SK-MEL-5 (cell line): ENCODE measurements at places on chromosomes 2 and 18. TPM values are rescaled to one million over a fixed set of nuclear protein-coding genes. Genes with fewer than 3 reads are reported as not detected.

DNA sequence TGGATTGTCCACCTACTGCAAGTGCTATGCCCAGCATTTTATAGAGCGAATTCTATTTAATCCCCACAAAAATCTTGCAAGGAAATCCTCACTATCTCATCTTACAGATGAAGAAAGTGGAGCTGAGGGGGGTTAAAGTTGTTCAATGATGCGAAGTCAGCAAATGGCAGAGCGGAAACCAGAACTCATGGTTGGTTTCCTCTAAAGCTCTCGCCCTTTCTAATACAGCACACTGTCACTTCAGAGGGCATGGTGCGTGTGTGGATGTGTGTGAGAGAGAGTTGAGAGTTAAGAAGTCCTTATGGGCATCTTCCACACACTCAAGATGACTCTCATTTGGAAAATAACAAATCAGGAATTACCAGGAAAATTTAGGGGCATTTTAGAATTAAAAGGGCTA is 78.4 kb downstream of the TGFA start:
- no peak for DNase-seq

DNA sequence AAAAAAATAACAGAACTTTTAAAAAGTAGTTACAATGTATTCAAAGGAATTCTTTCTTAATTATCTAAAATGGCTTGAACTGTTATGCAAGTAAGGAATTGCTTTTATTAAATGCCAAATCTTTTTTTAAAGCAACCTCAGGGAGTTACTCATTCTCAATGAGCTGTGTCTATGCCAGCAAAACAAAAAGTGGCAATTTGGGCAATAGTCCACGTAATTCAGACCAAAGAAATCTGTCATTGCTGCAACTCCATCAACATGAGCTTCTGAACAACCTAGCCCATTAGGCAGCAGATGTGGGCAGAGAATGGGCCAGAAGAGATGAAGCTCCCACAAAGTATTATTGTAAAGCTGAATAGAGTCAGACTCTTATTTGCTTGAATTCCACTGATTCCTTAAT is 118.4 kb downstream of the ALK start:
- no peak for DNase-seq

GRCh38 chr2:150133623-150134022 is 353.8 kb downstream of the RND3 start:
- DNase-seq, result peak; percentile 60

DNA sequence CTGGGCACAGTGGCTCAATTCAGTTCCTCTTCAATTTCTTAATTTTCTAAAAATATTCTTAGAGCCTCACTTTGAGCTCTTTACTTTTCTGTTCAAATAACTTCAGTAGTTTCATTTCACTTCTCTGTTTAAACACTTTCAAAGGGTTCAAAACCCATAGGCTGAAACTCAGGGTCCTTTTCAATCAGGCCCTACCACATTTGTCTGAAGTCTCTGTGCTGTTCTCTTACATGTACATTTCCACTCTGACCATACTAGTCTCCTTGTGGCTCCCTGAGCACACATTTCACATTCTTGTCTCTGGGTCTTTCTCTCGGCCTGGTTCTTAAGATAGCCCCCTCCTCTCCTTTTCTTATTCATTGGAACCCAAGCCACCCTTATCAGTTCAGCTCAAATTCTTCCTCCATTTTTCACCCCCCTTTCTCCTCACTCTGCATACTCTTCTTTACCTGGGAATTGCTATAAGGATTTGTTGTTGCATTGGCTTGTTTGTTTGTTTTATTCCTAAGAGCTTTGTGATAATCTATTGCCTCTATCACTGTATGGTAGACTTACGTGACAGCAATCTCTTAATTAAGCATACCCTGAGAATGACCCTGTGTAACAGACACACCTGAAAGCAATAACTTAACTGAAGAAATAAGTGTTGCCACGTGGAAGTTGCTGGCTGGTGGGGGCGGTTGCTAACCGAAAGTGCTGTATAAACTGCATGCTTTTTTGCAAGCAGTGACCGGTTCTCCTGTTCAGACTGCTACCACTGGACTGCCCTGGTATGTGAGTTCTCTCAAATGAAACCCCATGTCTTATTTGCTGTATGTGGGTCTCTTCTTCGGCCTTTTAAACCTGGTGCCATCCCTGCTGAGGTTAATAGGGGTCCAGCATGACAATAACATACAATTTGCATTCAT is 27.7 kb upstream of the ACADL start:
- no peak for DNase-seq

GRCh38 chr2:105779394-105779793 is 34.7 kb downstream of the NCK2 start:
- DNase-seq, result no peak

DNA sequence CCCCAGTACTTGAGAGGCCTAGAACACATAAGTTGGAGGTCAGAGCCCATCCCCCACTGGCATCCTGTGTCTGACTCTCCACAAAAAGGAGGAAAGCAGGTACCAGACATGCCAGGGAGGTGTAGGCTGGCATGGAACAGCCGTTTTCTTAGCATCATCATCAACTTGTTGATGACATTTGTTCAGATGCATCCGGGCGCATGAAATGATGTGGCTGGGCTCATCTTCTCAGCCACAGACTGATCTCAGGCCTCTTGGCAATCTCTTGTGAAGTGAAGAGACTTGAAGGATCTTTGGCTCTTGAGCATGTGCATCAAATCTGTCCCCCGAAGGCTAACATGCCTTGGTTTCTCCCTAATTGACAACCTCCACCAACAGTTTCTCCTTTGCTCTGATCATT is 243.3 kb downstream of the TSN start:
- no peak for DNase-seq

DNA sequence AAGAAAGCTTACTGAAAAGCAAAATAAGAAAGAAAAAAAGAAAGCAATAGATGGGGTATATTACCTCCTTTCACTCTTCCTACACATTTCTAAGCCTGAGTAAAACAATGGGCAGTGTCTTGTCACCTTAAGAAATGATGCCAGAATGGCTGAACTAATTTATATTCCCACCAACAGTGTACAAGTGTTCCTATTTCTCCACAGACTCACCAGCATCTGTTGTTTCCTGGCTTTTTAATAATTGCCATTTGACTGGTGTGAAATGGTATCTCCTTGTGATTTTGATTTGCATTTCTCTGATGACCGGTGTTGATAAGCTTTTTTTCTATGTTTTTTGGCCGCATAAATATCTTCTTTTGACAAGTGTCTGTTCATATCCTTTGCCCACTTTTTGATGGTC is 98.4 kb downstream of the SPHKAP start:
- no peak for DNase-seq

GRCh38 chr2:19746137-19746600 is 155.6 kb downstream of the TTC32 start:
- DNase-seq, result no peak

- DNase-seq, result no peak
These were observed 44.9 kb downstream of the CYP27C1 start for GRCh38 chr2:127175041-127175721.

- DNase-seq, result no peak
These were observed 79.7 kb downstream of the CCBE1 start for GRCh38 chr18:59617468-59617932.

- no peak for DNase-seq
These were observed 49.4 kb downstream of the NCKAP5 start for GRCh38 chr2:133518700-133519344.

DNA sequence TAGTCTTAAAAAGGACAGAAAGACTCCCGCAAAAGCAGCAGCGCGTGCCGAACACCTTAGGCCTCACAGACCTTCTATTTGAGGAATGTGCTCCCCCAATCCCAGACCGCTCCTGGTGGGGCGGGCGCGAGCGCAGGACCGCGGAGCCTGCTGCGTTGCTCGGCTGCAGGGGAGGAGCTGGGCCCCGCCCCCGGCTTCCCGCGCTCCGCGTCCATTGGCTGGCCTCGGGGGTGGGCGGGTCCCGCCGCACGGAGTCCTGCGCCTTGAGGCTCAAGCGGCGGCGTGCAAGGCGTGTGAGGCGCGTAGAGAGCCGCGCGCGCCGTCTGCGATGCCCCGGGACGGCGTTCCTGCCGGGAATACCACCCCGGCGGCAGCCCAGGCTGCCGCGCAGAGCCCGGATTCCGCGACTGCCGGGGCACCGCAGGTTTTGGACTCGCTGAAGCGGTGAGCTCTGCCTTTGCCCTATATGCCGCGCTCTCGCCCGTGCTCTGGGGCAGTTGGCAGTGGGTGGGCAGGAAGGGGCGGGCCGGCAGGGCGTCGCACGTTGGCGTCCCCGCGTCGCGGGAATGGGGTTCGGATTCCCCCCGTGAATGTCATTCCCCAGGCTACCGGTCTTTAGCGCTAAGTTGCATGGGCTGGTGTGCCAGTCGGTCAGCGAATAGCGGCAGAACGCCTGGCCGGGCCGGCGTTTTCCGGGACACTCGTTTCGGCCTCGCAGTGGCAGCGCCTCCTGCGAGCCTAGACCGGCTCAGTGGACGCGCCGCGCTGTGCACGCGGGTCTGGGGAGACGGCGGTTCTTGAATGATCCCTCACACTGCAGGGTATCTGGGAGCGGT is 49.6 kb upstream of the PAIP2B start:
- DNase-seq, result peak; percentile 94

DNA sequence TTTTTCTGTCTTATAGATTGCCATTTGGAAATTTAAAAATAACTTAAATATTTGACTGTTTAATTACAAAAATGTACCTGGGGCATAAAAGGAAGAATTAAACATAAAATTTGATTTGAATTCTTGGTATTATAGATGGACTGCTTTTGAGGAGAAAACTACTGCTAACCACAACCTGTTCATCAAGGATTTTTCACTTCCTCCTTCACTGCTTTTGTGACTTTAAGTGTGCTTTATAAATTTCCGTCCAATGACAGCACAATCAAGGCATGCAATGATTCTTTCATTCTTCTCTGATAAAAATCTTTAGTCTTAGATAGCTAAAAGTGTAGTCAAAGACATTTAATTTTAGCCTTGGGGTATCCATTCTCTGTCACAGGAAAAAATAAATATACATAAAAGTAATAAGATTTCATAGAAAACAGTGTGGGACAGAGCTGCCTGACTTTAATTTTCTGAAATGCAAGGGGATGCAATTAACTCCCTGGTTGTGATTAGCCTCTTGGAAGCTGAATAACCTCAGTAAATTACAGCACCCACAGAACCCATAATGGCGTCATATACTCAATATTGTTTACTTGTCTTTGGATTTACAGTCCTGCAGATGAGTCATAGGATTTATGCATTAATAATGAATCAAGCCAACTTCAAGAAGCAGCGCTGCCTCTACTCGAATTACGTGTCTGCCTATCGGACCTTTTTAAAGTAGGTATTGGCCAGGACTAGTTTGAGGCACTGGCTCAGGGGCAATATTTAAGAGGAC is 587.9 kb downstream of the NRXN1 start:
- no peak for DNase-seq

GRCh38 chr18:36905571-36905970 is 76.6 kb downstream of the KIAA1328 start:
- no peak for DNase-seq

DNA sequence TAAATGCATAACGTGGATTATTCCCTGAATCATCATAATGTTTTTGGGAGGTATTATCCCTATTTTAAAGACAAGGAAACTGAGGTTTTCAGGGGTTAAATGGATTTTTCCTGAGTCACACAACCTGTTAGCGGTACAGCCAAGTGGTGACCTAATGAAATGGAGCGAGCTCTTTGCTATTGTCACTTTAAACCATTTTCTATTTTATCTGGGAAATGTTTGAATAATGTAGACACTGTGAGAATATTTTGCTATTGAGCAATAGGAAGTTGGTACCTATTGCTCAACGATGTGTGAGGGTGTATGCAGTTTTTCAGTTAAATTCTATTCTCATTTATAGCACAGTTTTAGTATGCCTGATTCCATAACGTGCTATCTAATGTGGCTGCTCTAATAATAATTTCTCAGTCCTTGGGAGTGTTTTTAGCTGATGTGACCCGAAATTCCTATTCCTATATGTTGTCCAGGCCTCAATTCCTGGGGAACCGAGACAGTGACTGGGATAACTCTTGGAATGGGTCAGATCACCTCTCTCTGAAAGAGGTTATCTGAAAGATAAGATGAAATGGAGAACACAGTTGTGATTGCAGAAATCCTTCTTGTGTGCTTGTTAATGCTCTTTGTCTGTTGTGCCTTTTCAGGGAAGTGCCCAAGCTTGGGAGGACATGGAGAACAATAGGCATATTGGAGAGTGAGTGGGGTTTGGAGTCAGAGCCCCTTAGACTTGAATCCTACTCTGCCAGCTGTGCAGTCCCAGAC is 38.4 kb downstream of the ABCB11 start:
- DNase-seq, result no peak

DNA sequence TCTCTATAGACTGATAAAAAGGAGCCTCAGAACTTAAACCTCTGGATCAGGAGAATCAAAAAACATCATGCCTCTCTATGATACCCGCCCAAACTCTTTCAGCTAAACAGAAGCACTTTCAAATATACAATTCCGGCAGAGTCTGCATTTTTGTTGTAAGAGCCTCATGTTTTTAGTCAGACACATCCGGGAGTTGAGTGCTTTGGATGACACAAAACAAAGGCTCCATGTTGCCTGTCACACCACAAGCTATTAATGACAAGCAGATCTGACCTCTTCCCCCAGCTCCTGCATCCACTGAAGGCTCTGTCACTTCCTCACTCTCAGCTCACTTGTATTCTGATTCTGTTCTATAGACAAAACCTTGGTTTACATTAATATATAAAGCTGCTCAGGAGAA is 33.2 kb downstream of the SLC38A11 start:
- DNase-seq, result peak; percentile 78

- no peak for DNase-seq
These were observed 29.5 kb downstream of the SCN2A start for GRCh38 chr2:165268754-165269153.

GRCh38 chr2:60884800-60885199 is 3.4 kb downstream of the REL start:
- DNase-seq, result no peak

DNA sequence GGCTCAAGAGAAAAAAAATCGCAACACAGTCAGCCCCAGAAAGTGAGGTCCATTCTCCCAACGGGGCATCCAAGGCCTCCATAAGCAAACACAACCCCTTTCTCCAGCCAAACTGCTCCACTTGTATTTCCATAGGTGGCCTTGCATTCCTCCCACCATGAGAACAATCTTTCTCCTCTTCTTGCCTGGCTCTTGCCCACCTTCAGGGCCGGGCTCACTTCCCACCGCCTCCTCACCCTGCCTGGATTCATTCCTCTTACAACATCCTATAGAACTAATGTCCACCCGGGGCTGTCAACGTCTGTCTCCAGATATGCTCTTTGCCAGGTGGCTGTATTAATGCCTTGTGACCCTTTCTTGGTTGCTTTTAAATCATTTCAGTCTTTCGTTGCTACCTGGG is 124.5 kb downstream of the SMAD7 start:
- no peak for DNase-seq

The NOSTRIN gene
- total RNA-seq, result not detected in 2 replicates

The SLC66A2 gene
- 16.9 and 18.3 TPM in 2 replicates for total RNA-seq

The TRABD2A gene
- total RNA-seq, result 0.98 and 2.9 TPM in 2 replicates

The UGT1A8 gene
- not detected in 2 replicates for total RNA-seq

The ANKRD30BL gene
- not detected in 2 replicates for total RNA-seq

The MSTN gene
- total RNA-seq, result not detected in 2 replicates

The SLC11A1 gene
- total RNA-seq, result 0.11 TPM in 1 of 2 replicates, not detected in the other

The FBLN7 gene
- not detected in 2 replicates for total RNA-seq

The GPR45 gene
- 0.21 and 0.98 TPM in 2 replicates for total RNA-seq

The PID1 gene
- total RNA-seq, result 0.95 and 1.4 TPM in 2 replicates
